ENCODE measurements at places on chromosomes 11 and 22.

- DNase-seq: no peak
Measured at GRCh38 chr11:83070731-83071566, 748 bp downstream of the RAB30 start.

GRCh38 chr11:43699870-43700269, 19.3 kb downstream of the HSD17B12 start:
- no peak for DNase-seq

- no peak for DNase-seq
Measured at GRCh38 chr11:112734207-112734606, 227.0 kb upstream of the NCAM1 start.

DNA sequence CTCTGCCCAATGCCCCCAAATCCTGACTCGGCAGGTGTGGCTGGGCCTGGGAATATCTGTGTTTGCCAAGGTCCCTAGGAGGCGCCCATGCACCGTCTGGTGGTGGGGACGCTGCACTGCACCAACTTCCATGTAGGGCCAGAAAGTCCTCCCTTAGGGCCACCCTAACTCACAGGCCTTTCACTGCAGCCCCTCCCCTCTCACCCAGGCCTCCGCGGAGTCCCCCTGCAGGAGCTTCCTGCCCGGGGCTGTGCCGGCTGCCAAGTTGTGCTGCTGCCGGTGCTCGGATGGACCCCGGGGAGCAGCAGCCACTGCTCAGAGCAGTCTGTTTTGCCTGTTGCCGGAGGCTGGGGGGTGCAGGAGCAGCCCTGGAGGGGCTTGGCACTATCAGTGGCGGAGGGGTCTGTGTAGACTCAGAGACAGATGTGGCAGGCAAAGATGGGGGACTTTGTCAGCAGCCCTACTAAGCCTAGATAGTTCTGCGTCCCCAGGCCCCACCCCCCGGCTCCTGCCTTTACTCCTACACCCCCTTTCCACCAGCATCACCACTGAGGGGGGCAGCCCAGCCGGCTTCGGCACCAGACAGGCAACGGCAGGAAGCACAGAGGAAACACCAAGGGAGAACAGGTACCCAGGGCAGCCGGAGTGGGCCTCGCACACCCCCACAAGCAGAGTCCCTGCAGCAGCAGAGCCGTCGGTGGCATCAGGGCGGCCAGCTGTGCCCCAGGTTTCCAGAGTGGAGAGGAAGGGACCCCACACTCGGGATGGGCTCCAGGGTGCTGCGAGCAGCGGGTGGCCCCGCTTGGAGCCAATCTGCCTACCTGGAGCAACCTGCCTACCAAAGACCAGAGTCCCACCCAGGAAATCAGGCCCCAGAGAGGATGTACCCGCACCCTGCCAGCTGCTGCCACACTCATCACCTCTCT, 124.3 kb downstream of the TRIM29 start:
- DNase-seq: no peak

GRCh38 chr22:37940698-37941376, 12.6 kb downstream of the C22orf23 start:
- DNase-seq: no peak

DNA sequence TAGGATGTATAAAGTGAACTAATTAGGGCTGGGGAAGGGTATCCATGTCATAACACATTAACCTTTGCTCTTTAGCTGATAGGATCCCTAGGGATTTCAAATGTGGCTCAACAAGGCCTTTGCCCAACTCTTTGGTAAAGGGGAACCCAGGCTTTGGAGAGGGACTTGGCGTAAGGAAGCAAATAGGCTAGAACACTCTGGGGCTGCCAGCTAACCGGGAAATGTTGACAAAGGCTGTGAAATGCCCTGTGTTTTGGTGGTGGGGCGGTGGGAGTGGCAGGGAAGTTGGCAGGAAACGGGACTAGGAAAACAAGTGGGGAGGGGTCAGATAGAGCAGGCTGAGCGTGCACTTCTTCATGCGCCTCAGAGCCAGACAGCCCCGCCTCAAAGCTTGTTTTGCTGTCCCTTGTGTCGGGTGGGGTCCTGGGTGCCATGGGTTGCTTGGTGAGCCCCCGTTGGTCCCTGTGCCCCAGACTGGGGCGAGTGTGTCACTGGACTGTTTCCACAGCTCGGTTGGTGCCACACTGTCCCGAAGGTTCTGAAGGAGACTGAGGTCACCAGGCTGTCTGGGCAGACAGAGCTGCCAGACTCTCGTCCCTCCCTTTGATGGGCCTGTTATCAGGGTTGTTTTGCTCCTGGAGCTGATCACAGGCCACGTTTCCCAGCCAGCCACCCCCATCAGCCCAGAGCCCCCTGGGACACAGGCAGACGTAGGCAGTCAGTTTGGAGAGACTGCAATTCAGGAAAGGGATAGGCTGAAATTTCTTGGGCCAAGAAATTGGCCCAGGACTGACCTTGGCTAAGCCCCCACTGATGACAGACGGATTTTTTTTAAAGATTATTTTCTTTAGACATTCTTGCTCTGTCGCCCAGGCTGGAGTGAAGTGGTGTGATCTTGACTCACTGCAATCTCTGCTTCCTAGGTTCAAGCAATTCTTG, 19.6 kb downstream of the KCTD21 start:
- no peak for DNase-seq

DNA sequence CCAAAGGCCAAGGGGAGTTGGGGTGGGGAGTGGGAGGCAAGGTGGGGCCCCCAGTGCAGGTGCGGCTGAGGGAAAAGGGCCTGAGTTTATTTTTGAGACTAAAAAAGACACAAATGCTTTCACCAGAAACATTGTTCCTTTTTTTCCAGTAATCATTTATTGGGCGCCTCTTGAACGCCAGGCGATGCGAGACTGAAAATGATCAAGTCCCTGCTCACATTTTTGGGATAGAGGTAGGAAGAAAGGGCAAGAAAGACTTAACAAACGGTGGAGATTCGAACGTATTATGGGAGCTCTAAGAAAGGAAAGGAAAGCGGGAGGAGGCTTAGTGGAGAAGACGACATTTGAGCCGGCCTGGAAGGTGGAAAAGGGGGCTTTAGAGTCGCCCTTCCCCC, 796 bp upstream of the SF3B2 start:
- no peak for DNase-seq

DNA sequence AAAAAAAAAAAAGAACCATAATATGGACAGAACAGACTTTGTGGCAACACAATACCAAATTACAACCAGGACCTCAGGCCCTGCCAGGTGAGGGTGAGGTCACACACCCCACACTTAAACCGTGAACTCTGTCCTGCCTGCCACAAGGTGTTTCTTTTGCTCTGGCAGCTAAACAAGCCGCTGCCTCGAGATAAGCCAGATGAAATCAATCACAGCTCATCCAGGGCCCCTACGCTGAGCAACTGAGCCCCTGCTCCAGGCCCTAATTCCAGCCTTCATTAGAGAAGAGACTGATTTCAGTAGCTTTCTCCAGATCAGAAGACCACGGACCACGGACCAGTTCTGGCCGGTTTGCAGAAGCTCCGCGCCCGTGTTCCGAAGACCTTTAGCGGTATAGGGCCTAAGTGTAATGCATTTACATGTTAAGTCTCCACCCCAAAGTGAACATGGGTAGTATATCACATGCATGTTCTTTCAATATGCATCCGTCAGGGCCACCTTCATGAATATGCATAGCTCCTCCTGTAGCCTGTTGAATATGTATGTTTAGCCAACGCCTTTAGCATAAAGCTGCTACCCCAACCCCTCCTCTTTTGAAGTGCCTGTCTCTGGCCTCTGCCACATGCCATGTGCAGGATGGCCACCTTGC, 14.8 kb upstream of the RAC2 start:
- DNase-seq: no peak

DNA sequence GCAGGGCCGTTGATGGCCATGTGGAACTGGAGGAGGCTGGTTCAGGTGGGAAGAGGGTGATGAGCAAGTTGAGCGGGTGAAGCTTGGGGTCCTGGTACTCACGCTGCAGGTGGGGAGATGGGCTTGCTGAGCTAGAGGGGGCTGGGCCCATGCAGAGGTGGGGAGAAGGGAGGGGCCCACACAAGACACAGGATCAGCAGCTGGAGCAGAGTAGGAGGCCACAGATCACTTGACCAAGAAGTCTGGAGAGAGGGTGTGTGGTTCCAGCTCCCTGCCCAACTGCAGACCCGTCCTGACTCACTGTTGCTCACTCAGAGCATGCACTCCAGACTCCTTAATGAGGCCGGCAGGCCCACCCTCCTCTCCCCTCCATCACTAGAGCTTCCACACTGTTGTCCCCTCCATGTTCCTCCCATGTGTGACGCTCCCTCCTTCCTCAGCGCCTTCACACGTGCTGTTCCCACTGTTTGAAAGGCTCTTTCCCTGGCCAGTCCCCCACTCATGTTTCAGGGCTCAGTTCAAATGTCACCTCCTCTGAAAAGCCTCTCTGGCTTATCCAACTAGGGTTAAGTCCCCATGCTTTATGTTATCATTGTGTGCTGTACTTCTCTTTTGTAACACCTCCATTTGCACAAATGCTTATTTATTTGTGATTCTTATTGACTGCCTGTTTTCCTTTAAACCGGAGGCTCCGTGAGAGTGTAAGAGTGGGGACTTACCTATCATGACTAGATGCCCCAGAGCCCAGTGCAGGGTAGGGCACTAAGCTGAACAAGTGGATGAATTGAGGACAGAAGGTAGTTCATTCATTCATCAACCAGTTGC, 2.3 kb downstream of the CCDC86 start:
- no peak for DNase-seq

GRCh38 chr22:50684501-50684900, 11.9 kb downstream of the SHANK3 start:
- no peak for DNase-seq

- DNase-seq: no peak
Measured at GRCh38 chr11:116281173-116282160, 491.3 kb downstream of the BUD13 start.

DNA sequence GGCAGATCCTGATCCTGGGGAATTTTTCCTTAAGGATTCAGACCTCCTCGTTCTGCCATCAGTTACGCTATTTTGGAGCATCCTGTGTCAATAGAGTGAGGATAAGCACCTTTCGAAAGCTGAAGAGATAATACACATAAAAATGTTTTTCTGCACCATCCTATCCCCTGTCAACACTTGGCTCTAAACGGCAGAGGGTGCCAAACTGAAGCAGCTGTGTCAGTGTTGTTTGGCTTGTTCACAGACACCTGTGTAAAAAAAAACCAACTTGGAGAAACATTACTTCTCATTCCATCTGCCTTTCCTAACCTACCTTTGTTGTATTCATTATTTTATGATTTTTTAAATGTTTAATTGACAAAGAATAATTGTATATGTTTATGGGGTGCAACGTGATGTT, 417.0 kb upstream of the DDI1 start:
- DNase-seq: no peak

GRCh38 chr11:32255841-32256240, 165.0 kb downstream of the RCN1 start:
- DNase-seq: no peak

DNA sequence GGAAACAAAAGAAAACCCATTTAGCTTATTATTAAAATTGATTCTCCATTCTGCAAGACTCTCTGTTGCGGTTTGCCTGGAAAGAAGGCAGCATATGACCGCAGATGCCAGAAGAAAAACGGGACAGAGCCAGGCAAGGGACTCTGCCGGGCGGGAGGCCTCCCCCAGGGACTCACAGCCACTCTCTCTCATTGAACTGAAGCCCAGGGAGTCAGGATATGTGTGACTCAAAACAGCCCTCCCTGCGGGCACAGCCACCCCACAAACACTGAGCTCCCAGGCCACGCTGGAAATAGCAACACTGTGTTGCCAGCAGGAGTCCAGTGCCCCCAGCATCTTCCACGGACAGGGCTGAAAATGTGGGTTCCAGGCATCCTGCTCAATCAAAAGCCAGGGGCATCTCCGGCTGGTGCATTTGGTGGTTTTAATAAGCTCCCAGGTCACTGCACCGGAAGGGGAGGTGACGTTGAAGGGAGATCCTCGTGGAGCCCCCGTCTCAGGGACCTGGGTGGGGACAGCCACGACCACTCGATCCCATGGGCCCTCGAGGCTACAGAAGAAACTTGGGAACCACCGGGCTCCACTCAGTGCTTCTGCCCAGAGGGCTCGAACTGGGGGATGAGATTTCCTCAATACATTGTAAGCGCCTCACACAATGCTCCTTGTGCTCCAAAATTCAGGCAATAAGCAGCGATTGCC, 624.5 kb downstream of the TBC1D22A start:
- DNase-seq: no peak

DNA sequence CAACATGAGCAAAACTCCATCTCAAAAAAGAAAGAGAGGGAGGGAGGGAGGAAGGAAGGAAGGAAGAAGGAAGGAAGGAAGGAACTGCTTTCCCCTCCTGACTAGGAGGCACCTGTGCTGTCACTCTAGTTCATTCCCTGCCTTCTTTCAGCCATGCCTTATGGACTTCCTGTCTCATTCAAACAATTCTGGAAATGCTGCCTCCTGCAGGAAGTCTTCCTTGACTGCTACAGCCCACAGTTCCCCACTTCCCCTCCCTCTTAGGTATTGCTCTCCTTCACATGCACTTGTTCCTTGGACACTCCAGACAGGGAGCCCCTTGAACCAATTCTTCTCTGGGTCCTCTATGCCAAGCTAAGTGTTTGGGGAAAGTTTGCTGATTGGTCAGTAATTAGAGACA, 31.6 kb upstream of the WNT11 start:
- DNase-seq: no peak

DNA sequence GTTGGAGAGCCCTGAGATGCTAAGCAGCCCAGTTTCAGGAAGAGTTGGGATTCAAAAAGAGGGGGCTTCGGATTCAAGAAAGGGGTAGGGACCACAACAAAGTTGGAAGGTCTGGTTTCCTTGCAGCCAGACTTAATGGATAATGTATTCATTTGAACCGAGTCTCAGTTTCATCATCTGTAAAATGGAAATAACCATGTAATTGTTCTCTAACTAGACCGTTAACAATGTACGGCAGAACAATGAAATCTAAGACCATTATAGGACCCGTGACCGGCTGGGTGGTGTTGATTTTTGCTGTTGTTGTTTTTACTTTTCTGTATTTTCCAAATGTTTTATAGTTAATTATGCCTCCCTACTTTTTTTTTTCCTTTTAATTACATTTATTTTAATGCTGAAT, 6.4 kb upstream of the MRPL48 start:
- DNase-seq: no peak

- no peak for DNase-seq
Measured at GRCh38 chr22:23683545-23683944, 7.3 kb upstream of the RGL4 start.

GRCh38 chr22:38704654-38705234, 1.0 kb upstream of the GTPBP1 start:
- DNase-seq: no peak

- no peak for DNase-seq
Measured at GRCh38 chr11:121696177-121696871, 243.6 kb upstream of the SORL1-AS1 start.

DNA sequence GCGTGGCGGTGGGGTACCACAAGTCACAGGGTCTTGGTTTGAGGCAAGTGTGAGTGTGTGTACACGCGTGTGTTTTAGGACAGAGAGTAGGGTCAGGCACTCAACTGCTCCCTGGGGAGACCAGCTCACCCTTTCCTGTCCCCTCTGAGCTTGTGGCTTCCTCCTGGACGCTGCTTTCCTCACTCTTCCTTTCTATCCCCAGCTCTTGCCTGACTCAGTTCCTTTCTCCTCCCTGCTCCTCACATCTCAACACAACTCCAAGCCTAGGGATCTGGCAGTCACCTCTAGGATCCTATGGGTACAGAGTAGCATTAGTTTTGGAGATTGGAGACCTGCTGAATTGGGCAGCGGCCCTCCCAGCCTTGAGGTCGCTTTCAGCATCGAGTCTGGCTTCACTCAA, 4.1 kb downstream of the CLCF1 start:
- DNase-seq: no peak

Measured in stimulated activated naive CD4-positive, alpha-beta T cell (primary cell).